Activated T-cell treated with anti-CD3 and anti-CD28 coated beads, Interleukin-2, amount 50 U/mL, for 72 hours (primary cell): ENCODE measurements at places on chromosomes 6 and 20.

DNA sequence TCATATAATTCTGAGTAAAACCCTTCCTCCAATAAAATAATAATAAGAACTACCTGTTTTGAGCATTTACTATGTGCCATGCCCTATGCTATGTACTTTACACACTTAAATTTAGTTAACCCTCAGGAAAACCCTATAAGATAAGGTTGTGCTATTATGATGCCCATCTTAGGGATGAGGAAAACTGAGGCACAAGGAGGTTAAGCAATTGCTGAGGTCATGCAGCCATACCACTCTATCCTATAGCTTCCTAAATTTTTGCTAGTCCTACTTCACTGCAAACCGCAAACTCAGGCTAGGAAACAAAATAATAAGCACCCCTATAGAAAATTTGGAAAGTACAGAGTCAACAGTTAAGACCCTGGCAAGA, 38.9 kb upstream of the GFOD1 start:
- DNase-seq, result no peak

- no peak for DNase-seq
These were observed 297.5 kb upstream of the FOXQ1 start for GRCh38 chr6:1014431-1014807.

- DNase-seq, result peak; percentile 20
These were observed 207.3 kb downstream of the GMDS start for GRCh38 chr6:2038092-2038491.

DNA sequence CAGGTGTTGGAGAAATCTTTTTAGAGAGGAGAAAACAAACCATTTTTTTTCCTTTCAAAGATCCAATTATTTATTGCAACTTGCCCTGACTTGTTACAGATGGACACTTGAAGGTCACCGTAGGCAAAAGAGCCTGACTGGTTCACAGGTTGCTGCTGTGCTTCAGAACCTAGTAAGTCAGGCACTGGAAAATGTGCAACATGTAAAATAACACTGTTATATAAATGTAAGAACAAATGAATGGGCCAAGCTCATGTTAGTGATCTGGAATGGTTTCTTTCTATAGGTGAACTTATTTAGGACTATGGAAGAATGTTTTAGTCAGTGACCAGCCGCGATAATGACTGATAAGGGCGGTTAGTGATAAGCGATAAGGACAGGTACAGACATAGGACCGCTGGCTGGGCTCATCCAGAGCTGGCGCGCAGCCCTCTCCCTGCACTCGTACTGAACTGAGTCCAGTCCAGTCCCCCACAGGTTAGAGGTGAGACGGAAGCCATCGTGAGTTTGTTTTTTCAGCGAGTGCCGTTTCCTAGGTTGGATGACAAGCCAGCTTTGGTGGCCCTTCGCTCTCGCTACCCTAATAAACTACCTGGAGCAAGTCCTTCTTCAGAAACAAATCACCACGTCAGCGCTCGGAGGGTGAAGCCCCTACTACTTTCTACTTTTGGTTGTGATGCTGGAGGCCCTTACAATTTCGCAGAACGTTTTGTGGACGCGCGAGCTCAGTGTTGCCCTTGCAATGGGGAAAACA, 94.4 kb upstream of the PRDM1 start:
- peak; percentile 56 for DNase-seq

DNA sequence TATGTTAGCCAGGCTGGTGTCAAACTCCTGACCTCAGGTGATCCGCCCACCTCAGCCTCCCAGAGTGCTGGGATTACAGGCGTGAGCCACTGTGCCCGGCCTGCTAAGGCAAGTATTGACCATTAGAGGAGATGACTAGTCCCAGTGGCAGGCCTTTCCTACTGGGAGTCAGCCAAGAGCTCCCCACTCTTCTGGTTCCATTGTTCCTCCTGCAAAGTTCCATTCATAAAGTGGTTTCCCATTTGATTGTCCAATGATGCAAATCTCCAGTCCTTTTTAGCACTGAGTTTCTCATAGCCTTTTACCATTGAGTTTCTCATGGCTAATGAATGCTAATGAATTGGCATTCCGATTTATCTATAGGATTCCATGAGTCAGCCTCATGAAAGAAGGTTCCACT, 148.3 kb upstream of the ESR1 start:
- DNase-seq, result no peak
